Epithelial cell of esophagus (primary cell): ENCODE measurements at places on chromosomes 4 and X.

DNA sequence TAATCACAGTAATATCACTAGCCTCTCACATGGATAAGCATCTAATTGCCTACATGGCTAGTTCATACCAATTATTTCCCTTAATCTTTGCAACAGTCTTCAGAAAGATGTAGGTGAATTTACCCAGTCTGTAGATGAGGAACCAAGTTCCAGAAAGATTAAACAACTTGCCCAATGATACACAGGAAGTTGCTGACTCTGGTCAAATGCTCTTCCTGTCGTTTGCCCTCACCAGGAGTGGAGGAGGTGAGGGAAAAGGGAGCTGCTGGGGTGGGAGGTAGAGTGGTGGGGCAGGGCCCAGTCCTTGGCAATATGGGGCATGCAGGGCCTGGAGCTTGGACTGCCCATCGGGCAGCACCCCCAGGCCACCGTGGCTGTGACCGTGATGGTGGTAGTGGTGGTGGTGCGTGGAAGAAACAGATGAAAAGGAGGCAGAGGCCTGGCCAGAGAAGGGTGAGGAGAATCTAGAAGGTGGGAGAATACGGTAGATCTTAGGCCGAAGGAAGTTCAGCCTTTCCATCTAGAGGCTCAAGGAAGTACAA lies 2.3 kb upstream of the KDM5C start:
- no peak for DNase-seq

DNA sequence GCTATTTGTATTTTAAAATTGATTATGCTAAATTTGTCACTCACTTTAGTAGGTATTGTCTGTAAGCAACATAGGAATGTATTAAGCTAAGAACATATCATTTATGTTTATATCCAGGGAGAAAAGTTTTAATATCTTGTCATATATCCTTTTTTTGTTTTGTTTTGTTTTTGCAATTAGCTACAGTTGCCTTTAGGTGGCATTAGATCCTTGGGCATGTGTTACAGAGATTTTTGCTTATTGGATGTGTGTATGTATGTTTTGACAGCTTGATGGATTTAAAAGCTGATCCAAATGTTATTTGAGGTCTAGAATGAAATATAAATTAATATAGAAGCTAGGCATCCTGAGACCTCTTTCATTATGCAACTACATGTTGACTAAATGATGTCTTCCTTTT lies 36.1 kb upstream of the OTUD4 start:
- DNase-seq: peak; percentile 54

DNA sequence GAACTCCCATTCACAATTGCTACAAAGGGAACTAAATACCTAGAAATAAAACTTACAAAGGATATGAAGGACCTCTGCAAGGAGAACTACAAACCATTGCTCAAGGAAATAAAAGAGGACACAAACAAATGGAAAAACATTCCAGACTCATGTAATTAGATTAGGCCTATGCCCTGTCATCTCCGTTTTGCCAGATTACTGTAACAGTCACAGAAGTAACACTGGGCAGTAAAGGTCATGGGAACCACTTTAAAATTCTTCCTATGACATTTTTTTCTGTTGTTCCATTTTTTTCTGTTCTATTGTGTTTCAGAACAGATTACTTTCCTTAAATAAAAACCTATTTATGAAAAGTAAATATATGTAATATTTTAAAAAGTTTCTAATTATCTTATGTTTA lies 199.4 kb upstream of the CENPE start:
- no peak for DNase-seq

DNA sequence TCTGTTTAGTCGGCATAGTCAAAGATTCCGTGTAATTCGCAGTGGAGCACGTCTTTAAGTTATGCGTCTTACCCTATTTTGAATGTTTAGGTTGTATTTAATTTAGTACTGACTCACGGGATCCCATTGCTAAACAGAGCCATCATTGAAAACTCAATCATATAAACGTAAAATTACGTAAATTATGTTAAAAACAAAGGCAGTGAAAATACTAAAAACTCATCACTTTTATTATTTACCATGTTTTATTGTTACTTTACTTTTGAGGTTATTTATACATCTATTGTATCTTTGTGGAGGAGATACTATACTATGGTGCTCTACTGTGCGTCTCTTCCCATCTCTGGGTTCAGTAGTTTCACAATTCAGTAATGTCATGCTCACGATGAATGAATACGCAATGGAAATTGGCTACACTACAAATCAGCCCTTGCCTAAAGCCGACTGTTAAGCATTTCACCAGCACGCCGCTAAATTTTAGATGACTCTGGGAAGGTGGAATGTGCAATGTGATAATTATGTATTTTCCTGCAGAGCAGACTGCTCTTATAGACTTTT lies 944 bp downstream of the FUNDC2 start:
- peak; percentile 61 for DNase-seq

GRCh38 chrX:138349351-138349750 lies 362.2 kb downstream of the FGF13 start:
- DNase-seq: no peak

DNA sequence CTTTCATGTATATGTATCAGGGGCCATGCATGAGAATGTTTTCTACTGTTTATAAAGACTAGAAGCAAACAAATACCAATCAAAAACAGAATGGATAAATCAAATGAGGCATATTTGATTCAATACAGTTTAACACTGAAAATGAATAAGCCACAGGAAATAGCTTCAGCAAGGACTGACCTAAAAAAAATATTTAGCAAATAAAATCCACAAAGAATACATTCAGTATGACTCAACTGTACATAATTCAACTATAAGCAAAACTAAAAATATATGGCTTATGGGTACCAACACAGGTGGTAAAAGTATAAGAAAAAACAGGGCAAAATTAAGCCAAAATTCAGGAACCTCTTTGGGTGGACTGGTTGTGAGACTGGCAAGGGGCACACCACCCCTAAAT lies 112.9 kb downstream of the KCNIP4 start:
- DNase-seq: no peak

- no peak for DNase-seq
These were observed 206.7 kb upstream of the CNKSR2 start for GRCh38 chrX:21167494-21167893.

- no peak for DNase-seq
These were observed 17.9 kb upstream of the NSUN7 start for GRCh38 chr4:40731792-40732245.

DNA sequence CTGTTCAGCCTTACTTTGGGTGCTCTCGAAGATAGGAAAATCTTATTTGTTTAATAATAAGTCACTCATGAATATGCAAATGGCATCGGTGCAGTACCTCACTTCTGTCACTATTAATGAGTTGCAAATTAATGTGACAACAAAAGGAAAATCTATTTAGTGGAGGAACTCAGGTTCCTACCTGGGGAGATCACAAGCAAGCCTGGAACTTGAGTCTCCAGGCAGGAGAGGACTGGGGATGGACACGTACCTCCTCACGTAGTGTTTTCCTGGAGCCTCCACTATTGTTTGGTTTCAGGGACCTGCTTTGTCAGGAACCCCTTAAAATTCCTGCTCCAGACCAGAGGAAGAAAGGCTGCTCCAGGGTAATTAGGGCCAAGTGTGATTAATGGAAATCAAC lies 82.1 kb downstream of the BCOR start:
- no peak for DNase-seq

DNA sequence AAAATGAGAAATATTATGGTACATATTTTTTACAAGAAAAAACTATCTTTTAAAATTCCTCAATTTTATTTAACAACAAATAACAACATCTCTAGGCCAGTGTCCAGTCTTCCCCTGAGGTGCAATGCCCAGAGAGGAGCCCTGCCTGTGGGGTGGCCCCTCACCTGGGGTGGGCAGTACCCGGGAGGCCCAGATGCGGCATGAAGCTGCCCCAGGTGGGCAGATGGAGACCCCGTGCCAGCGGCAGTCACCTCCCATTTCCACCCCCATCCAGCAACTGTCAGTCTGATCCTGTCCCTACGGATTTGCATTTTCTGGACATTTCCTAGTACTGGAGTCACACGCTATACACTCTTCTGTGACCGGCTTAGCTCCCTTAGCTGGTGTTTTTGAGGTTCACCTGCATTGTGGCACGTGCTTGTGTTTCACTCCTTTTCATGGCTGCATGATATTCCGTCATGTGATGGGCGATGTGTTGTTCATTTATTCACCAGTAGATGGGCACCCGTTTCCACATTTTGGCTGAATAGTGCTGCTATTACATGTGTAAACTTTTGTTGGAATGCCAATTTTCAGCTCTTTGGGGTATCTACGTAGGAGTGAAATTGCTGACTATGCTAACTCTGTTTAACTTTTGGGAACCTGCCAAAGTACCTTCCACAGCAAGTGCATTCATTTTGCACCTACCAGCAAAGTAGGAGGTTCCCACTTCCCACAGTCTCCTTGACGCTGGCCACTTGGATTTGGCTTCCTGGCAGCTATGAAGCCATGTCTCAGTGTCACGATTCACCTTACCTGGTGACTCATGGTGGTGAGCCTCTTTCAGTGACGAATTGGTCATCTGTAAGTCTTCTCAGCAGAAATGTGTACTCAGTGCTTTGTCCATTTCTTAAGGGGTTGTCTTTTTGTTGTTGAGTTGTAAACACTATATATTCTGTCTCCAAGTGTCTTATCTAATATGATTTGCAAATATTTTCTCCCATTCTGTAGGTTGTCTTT lies 11.7 kb upstream of the MAEA start:
- peak; percentile 58 for DNase-seq

- DNase-seq: no peak
These were observed 16.4 kb downstream of the COX18 start for GRCh38 chr4:73053076-73053475.

DNA sequence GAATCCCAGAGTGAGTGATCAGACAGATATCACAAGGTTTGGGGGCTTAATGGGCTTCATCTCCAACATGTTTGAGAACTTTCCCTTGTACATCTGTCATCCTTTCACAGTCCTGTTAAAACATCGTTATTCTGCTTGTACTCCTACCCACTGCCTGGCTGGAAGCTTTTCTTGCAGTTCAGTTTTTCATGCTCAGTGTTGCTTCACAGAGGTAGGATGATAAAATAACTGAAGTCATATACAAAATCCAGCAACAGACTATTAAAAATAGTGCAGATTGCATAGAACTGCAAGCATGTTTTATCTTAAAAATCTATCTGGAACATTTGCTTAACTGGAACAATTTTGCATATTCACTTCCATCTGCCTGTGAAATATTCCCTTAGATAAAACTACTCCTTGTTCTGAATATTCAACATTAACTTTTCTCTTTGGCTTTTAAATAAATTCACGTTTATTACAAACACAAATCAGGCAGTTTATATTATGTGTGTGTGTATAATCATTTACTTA lies 579.6 kb upstream of the IGFBP7 start:
- DNase-seq: no peak

GRCh38 chrX:111180750-111181240 lies 84.8 kb downstream of the PAK3 start:
- DNase-seq: no peak

DNA sequence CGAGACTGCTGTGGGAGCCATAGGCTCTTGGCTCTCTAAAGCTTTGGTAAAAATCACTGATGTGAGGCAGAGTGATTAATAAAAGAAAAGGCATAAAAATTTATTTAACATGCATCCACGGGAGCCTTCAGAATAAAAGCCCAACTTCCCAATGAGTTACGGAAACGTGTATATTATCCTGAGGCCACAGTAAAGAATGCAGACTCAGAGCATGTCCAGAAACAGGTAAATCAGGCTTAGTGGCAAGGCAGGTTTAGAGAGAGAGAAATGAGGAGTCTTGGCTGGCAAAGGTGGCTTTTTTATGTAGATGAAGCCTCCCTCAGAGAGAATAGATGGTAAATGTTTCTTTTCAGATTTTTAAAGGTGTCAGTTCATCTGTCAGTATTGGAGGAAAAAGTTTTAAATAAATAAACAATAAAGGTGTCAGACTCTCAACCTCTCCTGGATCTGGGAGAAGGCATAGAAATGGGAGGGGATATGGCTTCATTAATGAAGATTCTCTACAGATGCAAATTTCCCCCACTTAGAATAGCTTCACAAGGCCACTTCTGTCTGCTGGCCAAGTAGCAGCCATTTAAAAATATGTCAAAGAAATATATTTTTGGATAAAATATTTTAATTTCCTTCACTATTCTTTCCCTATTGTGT lies 24.0 kb downstream of the C4orf51 start:
- DNase-seq: peak; percentile 86

DNA sequence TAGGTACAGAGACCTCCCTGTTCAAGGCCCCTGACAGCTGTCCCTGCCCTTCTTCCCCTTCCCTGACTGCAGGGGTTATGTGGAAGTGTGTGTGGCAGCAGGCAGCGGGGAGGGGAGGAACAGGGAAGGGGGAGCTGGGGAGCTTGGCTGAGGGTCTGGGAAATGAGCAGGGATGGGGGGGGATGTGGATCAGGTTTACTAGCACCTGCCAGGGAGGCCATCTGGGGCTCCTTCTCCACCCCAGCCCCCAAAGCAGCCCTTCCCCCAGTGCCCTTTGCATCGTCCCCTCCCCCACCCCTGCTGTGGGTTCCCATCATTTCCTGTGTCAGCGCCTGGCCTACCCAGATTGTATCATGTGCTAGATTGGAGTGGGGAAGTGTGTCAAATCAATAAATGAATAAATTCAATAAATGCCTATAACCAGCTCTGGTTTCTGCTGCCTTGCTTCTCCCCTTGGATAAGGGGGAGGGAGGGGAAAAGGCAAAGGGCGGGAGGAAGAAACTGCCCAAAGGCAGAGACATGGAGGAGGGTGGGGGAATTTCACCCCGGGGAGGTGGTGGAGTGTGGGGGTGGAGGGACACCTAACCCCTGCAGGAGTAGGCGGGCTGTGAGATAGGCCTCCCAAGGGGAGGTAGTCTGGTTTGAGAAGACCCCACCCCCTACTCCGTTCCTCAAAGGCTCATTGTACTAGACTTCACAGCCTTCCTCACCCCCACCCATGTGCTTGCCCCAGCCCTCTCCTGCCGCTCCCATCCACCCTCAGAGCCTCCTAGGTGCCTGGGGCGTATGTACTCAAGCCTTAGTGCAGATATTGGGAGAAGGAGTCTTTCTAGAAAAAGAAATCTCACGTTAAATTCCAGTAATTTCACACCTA lies 3.2 kb downstream of the CXorf65 start:
- DNase-seq: no peak

- no peak for DNase-seq
These were observed 60.6 kb downstream of the OPHN1 start for GRCh38 chrX:68372665-68373064.

- DNase-seq: no peak
These were observed 9.0 kb upstream of the ADGRA3 start for GRCh38 chr4:22524895-22525294.

GRCh38 chrX:154751669-154752271 lies 893 bp upstream of the GAB3 start:
- DNase-seq: no peak
